ENCODE measurements at places on chromosomes 1 and 21. TPM values are rescaled to one million over a fixed set of nuclear protein-coding genes. Genes with fewer than 3 reads are reported as not detected.

CD5L gene
- total RNA-seq = not detected

TMEM125 gene
- not detected for total RNA-seq

CFHR2 gene
- total RNA-seq = not detected

DNA sequence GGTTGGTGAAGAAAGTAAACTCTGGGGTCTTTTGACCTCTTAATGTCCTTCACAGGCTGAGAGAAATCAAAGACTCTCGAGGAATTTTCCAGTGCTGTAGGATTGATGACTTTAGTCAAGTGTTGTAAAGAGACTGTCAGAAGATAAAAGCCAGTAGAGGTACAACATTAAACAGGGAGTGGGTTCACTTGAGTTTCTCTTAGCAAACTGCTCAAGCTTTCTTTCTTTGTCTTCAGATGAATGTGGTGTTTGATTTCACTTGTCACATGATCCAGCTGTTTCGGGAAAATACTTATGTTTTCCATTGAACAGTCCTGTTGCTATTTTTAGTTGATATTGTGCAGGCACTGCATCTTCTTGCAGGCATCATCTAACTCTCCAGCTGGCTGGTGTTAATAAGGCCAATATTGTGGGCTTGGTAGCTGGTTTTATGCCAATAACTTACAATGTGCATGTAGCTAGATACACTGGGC is 45.6 kb downstream of the XCL2 start:
- peaks cover 15% of the 10 kb centered on the region for H3K27me3 ChIP-seq
- H3K4me1 ChIP-seq = peaks cover 35% of the 10 kb centered on the region
- no peak overlapping the region for H3K4me3 ChIP-seq
- DNase-seq = no peak

- H3K4me1 ChIP-seq = peaks cover 3% of the 10 kb centered on the region
- no peaks in the 10 kb centered on the region for H3K36me3 ChIP-seq
- no peaks in the 10 kb centered on the region for H3K27me3 ChIP-seq
- H3K27ac ChIP-seq = no peak overlapping the region
- no peak for DNase-seq
Measured at GRCh38 chr1:173418107-173418985, 58.8 kb upstream of the PRDX6 start.

DNA sequence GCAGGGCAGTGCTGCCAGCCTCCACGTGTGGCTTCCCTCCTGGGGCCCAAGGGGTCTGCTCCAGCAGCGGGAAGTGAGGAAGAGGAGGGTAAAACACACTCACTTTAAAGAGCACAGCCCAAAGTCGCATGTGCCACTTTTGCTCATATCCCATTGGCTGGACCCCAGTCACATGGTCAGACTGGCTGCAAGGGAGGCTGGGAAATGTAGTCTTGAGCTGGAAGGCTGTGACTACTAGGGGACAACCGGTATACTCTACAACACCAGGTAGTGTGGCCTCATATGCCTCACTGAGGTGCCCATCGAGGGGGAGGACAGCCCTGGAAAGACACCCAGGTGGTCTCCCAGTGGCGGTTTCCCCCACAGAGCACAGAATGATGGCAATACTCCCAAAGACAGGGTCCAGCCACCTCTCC is 45.2 kb downstream of the CAMK2N1 start:
- H3K36me3 ChIP-seq = no peaks in the 10 kb centered on the region
- H3K27me3 ChIP-seq = peaks cover 21% of the 10 kb centered on the region
- no peak overlapping the region for H3K4me3 ChIP-seq

- H3K36me3 ChIP-seq = peaks cover 13% of the 10 kb centered on the region
- no peak overlapping the region for H3K27ac ChIP-seq
- peaks cover 11% of the 10 kb centered on the region for H3K4me1 ChIP-seq
- no peak for DNase-seq
Measured at GRCh38 chr21:34263629-34264028, 100.2 kb upstream of the KCNE2 start.

- H3K27ac ChIP-seq = no peak overlapping the region
- no peaks in the 10 kb centered on the region for H3K27me3 ChIP-seq
- H3K4me1 ChIP-seq = no peaks in the 10 kb centered on the region
- no peaks in the 10 kb centered on the region for H3K36me3 ChIP-seq
- DNase-seq = no peak
- no peak overlapping the region for H3K4me3 ChIP-seq
Measured at GRCh38 chr1:107479865-107480350, 339.1 kb downstream of the NTNG1 start.

- H3K36me3 ChIP-seq = peaks cover 9% of the 10 kb centered on the region
- DNase-seq = no peak
- peaks cover 98% of the 10 kb centered on the region for H3K4me1 ChIP-seq
Measured at GRCh38 chr1:158002631-158003405, 9.4 kb downstream of the KIRREL1 start.

DNA sequence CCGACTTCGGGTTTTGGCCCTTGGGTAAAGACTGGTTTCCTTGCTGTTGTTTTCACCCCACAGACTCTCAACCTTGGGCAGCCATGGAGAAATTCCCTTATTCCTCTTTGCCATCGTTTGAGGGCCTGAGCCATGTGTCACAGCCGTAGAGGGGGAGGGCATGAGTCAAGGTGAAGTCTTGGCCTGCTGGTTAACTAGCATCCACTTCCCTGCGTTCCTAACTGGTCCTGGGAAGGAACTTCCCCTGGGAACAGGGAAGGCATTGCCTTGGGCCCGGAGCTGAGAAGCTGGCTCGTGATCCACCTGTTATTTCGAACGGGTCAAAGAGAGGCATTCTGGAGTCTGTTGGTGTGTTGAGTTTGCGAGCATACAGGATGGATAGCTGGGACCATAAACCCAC is 464.9 kb downstream of the CAMTA1 start:
- H3K36me3 ChIP-seq = no peaks in the 10 kb centered on the region
- DNase-seq = no peak
- no peak overlapping the region for H3K27ac ChIP-seq
- H3K4me1 ChIP-seq = no peaks in the 10 kb centered on the region
- H3K27me3 ChIP-seq = peaks cover 2% of the 10 kb centered on the region
- H3K4me3 ChIP-seq = no peak overlapping the region

GRCh38 chr1:2226525-2227345 is 1.4 kb upstream of the SKI start:
- H3K27me3 ChIP-seq = no peaks in the 10 kb centered on the region
- peak; percentile 83 for DNase-seq
- H3K36me3 ChIP-seq = peaks cover 14% of the 10 kb centered on the region
- H3K4me1 ChIP-seq = peaks cover 14% of the 10 kb centered on the region

- no peaks in the 10 kb centered on the region for H3K27me3 ChIP-seq
- no peak overlapping the region for H3K4me3 ChIP-seq
- no peak overlapping the region for H3K27ac ChIP-seq
- H3K36me3 ChIP-seq = no peaks in the 10 kb centered on the region
Measured at GRCh38 chr1:220962031-220962751, 82.9 kb downstream of the HLX start.

GRCh38 chr21:41776778-41777177 is 9.9 kb upstream of the RIPK4 start:
- no peak for DNase-seq
- peaks cover 21% of the 10 kb centered on the region for H3K4me1 ChIP-seq
- no peak overlapping the region for H3K27ac ChIP-seq
- H3K27me3 ChIP-seq = peaks cover 28% of the 10 kb centered on the region
- H3K4me3 ChIP-seq = no peak overlapping the region
- no peaks in the 10 kb centered on the region for H3K36me3 ChIP-seq

GRCh38 chr21:40686526-40686925 is 160.4 kb downstream of the DSCAM start:
- H3K36me3 ChIP-seq = no peaks in the 10 kb centered on the region
- H3K4me3 ChIP-seq = no peak overlapping the region
- DNase-seq = no peak
- no peaks in the 10 kb centered on the region for H3K4me1 ChIP-seq

DNA sequence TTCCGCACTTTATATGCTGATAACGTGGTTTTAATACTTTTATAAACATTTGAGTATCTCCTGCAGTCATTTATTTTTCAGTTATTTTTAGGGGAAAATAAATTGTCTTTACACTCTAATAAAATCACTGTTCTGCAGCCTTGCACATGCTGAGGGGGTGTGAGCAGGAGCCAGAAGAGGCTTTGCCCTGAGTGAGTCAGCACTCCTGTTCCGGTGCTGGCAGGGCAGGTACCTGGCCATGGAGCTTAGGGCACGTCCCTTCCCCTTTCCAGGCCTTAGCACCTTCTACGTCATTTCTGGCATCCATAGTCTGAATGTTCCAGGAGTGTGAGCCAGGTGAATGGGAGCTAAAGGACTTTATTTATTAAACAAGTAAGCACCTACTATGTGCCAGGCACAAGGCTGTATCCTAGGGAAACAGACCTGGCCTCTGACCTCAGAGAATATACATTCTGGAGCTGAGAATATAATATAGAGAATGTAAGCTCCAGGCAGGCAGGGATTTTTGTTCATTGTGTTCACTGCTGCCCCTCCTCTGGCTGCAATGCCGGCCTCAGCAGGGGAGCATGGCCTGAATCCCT is 402.9 kb downstream of the PTPRU start:
- H3K4me3 ChIP-seq = no peak overlapping the region
- H3K36me3 ChIP-seq = no peaks in the 10 kb centered on the region
- peaks cover 8% of the 10 kb centered on the region for H3K4me1 ChIP-seq
- no peak overlapping the region for H3K27ac ChIP-seq
- peak; percentile 25 for DNase-seq

GRCh38 chr1:37831809-37832208 is 23.8 kb upstream of the YRDC start:
- H3K4me3 ChIP-seq = no peak overlapping the region
- no peak for DNase-seq
- peaks cover 58% of the 10 kb centered on the region for H3K36me3 ChIP-seq

DNA sequence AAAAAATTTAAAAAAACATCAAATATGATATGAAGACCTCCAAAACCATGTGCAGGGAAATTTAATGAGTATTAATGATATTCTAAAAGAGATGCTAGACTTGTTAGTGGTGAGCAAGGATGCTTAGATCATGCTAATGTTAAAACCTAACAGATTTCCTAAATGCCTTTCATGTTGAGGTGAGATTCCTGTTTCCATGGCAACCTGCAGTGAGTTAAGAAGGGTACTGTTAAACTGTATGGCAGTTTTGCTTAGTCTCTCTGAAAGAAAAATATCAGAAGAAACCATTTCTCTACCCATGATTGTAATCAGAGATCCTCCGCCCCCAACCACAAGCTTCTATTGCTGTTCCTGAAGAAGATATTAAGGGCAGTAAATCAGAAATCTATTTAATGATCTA is 321.6 kb upstream of the LRRC7 start:
- no peaks in the 10 kb centered on the region for H3K36me3 ChIP-seq
- no peak for DNase-seq
- no peak overlapping the region for H3K27ac ChIP-seq
- no peak overlapping the region for H3K4me3 ChIP-seq
- H3K27me3 ChIP-seq = peaks cover 5% of the 10 kb centered on the region
